Caki2 (cell line): ENCODE measurements at places on chromosomes 3 and 15. TPM values are rescaled to one million over a fixed set of nuclear protein-coding genes. Genes with fewer than 3 reads are reported as not detected.

Gene EXD1
- total RNA-seq: not detected in 2 replicates

Gene MNS1
- total RNA-seq: 1.1 and 4.2 TPM in 2 replicates

DNA sequence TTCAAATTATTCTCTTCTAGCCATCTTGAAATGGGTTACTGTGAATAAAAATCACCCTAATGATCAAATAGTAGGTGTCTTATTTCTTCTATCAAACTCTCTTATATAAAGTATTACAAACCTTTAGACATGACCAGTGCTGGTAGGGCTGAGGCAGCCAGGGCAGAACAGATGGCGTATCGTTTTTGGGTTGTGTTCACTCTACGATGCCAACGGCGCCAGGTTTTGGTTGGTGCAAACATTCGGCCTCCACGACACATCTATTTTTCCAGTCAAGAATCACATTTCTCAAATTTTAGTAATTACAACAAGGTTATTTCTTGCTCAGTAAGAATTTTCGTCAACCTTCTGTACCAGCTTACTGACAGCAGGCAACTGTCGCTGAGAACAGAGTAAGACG lies 2.2 kb downstream of the RPL4 start:
- DNase-seq: no peak

Gene ANKRD34C
- total RNA-seq: not detected in 2 replicates

DNA sequence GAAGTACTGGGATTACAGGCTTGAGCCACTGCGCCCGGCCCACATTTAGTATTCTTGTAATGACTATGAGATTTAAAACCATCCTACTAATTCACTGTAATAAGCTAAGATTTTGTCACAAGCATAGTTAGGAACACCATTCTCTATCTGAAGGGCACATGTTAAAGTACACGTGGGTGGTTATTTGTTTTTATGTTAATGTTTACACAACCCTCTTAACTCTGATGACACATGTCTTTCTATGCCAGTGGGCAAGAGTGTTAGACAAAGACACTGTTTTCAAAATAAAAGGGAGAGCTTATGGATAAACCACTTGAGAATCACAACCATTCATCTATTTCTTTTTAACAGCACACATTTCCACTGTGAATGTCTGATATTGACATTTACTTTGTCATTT lies 537.6 kb upstream of the IL12A start:
- DNase-seq: peak; percentile 52

DNA sequence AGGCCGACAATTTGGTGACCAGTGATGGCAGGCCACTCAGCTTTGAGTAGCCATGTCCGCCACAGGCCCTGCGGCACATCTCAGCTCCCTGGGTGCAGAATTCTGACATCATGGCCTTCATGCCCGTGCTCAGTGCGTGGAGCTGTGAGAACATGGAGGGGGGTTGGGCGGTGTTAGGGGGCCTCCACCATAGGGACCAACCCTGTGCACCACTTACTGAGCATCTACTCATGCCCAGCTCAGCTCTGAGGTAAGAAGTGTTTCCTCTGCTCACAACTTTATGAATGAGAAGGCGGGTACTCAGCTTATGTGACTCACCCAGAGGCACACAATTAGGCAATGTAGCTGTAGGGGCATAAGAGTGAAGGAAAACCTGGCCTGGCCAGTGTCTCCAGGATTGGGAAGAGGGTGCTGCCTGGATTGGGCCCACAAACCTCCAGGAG lies 10.5 kb downstream of the ACOX2 start:
- DNase-seq: peak; percentile 37

DNA sequence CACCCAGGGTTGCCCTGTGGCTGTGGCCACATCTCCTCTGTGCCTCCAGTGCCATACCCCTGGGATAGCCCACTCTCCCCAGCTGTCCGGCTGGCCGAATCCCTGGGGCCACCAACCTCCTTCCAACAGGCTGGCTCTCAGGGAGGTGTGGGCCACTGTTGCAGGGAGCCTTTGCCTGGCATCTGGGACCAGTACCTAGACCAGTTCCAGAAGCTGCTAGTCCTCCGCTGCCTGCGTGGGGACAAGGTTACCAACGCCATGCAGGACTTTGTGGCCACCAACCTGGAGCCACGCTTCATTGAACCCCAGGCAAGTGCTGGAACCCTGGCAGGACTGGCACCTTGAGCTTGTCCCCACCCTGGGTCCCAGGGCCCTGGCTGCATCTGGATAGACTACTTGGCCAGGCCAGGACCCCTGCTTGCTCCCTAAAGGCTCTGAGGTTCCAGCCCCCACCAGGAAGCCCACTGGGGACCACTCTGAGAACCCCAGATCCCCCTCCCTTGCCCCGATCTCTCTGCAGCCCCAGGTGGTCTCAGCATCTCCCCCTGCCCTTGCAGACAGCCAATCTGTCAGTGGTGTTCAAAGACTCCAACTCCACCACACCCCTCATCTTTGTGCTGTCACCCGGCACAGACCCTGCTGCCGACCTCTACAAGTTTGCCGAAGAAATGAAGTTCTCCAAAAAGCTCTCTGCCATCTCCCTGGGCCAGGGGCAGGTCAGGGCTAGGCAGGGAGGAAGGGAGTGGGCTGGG lies 50.0 kb downstream of the SEMA3G start:
- no peak for DNase-seq

Gene IGF2BP2
- 23.0 and 27.6 TPM in 2 replicates for total RNA-seq

Gene EFHB
- 1.6 and 1.8 TPM in 2 replicates for total RNA-seq

DNA sequence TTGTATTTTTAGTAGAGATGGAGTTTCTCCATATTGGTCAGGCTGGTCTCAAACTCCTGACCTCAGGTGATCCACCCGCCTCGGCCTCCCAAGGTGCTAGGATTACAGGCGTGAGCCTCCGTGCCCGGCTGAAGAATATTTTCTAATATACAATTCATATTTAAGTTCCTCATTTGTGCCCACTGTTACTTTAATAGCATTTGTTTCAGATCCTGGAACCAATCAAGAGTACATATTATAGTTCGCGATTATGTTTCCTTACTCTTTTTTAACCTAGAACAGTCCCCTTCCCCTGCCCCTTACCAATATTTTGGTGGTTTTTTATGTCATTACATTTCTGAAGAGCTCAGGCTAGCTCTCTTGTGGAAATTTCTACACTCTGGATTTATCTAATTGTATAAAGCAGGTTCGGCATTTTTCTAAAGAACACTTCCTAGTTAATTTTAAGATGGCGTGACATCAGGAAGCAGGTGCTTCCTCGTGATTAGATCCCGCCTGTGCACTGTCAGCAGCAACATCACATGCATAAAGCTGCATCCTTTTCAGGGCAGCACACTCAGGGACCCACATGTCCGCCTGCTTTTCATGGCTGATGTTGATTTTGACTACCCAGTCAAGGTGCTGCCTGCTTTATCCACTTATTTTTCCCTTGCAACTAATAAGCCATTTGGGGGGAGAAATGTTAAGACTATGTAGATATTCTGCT lies 88.7 kb upstream of the EPHB3 start:
- DNase-seq: no peak

Gene ABCC5
- total RNA-seq: 2.2 and 11.1 TPM in 2 replicates

- DNase-seq: no peak
These were observed 107.7 kb upstream of the SLC6A11 start for GRCh38 chr3:10708216-10708893.

Gene NCKIPSD
- 4.0 and 25.1 TPM in 2 replicates for total RNA-seq

Gene STRA6
- total RNA-seq: 14.9 and 17.7 TPM in 2 replicates

DNA sequence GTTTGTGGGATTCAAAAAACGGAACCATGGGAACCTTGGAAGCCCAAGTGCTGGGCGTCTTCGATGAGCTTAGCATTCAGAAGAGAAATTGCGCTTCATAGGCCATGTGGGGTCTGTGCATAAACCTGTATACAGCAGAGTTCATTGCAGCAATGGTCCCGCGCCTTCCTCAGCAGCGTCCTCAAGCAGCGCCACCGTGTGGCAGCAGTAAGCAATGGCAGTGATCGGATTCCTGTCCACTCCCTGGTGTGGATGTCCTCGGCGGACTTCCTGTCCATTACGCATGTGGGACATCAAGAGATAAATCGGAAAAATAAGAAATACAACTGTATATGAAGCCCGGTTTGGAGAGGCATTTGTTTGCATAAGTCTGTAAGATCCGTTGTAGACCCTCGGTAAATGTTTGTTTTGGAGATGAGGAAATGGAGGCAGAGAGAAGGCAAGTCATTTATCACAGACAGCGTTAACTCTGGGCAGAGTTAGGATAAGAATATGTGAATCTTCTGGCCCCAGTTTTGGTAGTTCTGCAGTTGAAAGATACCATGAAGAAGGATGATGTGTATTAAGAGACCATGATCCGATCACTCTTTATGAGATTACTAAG lies 57.7 kb downstream of the CNTN4 start:
- no peak for DNase-seq

- peak; percentile 71 for DNase-seq
These were observed 66.5 kb upstream of the SH3GL3 start for GRCh38 chr15:83380682-83381081.

Gene OR5H6
- total RNA-seq: not detected in 2 replicates

- no peak for DNase-seq
These were observed 27.8 kb downstream of the IFT80 start for GRCh38 chr3:160370987-160371857.

GRCh38 chr3:119779731-119780383 lies 2.0 kb upstream of the NR1I2 start:
- DNase-seq: peak; percentile 20

- DNase-seq: no peak
These were observed 528.8 kb downstream of the SHQ1 start for GRCh38 chr3:72319194-72320094.

Gene HRH1
- 6.4 and 9.4 TPM in 2 replicates for total RNA-seq

DNA sequence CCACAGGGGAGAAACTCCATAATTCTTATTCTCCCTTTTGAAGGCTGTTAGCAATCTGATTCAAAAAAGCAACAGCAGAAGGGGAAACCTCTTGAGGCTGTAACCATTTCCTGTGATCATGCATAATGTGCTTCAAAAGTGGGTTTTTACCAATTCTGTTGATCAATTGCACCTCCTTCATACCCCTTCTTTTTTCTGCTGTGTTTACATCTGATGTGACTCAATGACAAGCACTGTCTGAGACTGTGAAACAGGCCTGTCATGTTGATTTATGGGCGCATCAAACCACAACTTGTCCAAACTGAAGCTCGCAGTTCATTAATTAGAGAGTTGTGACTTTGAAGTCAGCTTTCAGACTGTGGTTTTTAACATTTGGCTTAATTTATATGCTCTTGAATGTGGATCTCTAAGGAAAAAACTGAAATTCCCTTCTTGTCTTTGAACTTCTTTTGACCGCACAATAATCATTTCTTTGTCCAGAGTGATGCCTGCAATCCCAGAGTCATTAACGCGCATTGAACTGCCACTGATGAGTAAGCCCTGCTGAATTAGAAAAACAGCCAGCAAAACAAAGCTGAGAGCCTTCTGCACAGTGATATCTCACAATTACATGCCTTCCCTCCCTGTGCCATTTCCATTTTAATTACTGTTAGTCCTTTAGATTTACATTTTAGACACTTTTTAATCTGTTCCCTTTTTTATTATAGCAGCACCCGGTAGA lies 532.8 kb downstream of the FOXP1 start:
- peak; percentile 70 for DNase-seq

- peak; percentile 64 for DNase-seq
These were observed 64.7 kb upstream of the ZBTB38 start for GRCh38 chr3:141303481-141304223.

Gene RBM6
- total RNA-seq: 7.1 and 9.6 TPM in 2 replicates

DNA sequence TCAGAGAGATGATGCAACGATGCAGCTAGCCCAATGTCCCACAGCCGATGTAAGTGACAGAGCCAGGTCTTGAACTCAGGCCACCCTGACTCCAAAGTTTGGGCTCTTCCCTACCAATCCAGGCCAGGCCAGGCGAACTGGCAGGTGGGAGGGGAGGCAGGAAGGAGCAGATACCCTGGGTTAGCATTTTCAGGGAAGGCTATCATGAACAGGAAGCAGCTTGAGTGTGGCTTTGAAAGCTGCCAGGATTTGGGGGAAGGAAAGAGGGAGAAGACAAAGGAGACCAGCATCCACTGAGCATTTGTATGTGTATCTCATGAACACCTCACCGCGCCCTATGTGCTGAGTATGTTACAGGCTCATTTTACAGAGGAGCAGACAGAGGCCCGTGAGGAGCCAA lies 38.8 kb downstream of the LMCD1 start:
- DNase-seq: no peak

DNA sequence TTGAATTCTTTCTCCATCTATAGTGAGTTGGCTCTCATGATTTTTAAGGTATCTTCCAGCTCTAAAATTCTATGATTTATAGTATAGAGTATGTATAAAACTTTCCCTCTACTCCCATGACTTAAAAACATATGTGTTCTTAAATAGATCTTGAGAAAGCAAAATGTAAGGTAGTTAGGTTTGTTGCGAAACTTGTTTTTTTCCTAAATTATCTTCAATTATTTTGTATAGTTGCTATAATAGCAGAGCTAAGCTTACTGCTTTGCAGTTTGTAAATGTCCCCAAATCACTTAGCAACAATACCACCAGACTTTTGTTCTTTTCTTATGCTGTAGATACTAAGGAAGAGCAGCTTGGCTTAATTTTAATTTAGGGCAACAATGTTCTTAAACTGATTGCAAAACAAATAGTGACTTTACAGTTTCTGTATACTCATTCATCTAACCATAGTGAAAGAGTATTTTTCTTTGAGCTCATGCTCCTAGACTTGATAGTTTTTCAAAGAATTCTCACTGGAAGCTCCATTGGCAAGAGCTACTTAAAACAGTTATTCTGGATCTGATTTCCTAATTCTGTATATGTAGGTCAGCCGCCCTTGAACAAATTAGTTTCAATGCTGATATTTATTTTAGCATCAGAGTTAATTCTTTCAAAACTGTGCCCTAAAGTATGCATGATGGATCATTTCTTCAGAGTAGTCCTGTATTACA lies 61.2 kb downstream of the LYSMD4 start:
- DNase-seq: no peak

GRCh38 chr3:13853978-13854296 lies 25.9 kb downstream of the WNT7A start:
- peak; percentile 33 for DNase-seq

DNA sequence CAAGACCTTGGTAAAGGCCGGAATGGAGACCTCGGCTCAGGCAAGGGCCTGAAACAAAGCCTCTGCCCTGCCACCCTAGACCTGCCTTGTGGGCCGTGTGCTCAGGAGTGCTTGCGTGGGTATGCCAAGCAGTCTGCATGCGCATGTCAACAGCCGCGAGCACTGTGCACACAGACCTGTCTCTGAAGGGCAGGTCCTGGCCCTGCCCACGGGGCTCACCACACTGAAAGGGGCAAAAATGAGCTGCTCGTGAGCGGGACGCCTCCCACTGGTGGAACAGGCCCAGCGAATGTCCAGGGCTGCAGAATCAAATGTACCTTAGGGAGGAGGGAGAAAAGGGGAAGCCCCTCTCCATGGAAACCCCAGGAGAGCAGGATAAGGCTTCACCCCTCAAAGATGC lies 44.3 kb upstream of the FGD5 start:
- DNase-seq: no peak

Gene XYLB
- 1.5 and 3.2 TPM in 2 replicates for total RNA-seq

GRCh38 chr3:189911001-189911400 lies 209.7 kb downstream of the P3H2 start:
- DNase-seq: no peak

DNA sequence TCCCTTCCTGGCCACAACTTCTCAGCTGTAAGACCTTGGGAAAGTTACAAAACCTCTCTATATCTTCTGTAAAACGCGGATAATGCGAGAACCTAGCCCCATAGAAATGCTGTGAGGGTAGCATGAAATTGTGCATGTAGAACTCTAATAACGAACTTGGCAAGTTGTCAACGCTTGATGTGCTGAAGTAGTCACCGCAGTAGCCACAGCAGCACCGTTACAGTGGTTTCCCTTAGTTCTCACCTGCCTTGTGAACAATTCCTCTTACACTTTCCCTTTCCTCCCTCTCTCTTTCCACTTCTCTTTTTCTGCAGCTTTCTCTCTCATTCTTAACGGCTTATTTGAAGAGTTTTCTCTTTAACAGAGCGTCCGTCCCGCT lies 447 bp upstream of the SHQ1 start:
- DNase-seq: no peak

Gene LDHAL6B
- total RNA-seq: not detected in 2 replicates
